Stimulated activated effector memory CD8-positive, alpha-beta T cell treated with anti-CD3 and anti-CD28 coated beads, Interleukin-12 subunit alpha, Interleukin-12 subunit beta, amount 100 ng/mL, for 72 hours (primary cell): ENCODE measurements at places on chromosomes 16 and 17.
A peak's percentile ranks its signal among the peaks of the same experiment; 100 is the strongest.

DNA sequence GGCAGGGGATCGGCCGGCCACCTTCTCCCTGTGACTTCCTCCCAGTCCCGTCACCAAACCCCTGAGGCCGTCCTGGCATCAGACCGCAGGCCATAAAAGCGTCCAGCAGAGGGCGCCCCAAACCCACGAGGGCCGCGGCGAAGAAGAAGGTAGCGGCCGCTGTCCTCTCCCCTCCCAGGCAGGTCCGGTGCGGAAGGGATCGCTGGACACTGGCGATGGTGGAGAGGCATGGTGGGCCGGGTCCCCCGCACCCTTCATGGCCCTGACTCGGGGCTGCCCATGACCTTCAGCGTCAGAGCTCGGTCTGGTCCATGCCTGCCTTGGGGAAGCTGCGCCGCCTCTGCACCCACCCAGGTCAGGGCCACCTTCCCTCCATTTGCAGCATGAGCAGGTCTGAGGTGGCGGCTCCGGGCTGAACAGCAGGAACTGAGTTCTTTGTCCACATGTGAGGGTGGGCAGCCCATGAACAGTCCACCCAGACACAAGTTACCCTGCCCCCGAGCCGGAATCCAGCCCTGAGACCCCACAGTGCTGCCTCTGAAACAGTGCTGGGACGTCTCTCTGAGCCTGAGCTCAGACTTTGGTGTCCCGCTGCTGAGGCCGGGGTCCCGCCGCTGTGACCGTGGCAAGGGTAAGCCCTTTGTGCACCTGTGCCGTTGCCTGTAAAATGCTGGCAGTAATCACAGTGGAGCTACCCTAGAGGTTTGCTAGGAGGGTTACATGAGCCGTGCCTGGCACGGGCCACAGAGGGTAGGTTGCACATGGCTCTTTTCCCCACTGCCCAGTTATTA, 40.8 kb upstream of the CMIP start:
- DNase-seq = peak; percentile 93

DNA sequence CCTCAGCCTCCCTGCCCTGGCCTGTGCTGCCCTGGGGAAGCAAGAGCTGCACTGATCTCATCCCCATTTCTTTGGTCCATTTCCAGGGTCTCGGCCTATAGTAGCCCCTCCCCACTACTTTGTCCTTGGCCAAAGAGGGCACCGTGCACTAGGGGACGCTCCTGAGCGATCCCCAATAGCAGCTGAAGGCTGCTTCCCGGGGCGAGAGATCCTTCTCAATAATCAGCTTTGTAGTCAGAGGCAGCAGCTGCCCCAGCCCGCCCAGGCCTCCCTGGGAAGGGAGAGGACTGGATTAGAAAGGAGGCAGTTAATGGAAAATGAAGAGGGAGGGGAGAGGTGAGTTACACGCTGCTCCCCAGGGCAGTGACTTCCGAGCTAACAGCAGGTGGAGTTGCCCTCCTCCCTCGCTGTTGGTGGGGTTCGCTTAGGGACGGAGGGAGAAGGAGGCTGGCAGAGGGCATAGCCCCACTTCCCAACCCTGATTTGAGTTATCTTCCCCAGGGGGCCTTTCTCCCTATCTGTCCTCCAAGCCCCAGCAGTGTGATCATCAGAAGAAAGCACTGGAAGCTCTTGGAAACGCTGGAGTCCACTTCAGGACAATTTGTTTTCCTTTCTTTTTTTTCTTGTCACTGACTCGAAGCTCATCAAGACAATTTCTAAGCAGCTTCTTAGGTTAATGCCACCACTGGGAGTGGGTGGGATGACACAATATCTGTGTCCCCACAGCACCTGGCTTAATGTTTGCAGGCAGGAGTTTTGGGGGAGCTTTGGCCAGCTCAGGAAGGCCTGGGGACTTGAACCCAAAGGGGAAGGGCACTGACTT, 2.6 kb downstream of the MXRA7 start:
- no peak for DNase-seq

DNA sequence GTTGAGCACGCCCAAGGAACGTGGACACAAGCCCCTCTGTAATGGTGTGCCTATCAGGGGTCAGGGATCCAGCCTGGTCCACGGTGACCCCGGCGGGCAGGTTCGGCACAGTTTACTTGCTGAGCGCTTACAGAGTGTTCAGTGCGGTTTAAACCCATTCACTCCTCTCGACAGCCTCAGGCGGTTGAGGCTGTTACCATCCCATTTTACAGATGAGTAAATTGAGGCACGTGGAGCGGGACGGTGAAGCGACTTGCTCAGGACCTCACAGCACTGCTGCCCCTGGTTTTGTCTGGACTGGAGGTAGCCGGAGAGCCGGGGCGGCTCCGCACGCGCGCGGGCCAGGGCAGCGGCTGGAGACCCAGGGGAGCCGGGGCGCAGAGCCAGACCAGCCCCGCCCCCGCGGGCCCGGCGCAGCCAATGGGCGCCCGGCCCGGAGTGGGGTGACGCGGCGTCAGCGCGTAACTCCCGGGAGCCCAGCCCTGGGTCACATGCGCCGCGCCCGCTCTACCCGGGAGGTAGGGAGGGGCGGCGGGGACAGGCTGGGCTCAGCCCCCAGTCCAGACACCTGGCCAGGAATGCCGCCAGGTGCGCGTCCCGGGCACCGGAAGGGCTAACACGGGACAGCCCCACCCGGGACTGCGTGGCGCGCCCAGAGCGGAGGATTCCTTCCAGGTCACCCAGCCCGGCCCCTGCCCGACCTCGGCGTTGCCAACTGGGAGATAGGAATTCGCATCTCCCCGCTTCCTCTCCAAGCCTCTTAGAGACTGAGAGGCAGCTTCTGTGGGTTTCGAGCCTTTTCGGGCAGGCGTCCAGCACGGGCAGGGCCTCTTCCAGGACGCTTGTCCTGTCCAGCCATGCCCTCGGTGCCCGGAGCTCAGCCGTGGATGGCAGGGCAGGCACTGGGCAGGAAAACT, 3.3 kb upstream of the SREBF1 start:
- DNase-seq = peak; percentile 89

- DNase-seq = no peak
Measured at GRCh38 chr17:48051706-48052486, 3.7 kb downstream of the NFE2L1 start.

- no peak for DNase-seq
Measured at GRCh38 chr17:3526491-3526890, 31.1 kb downstream of the TRPV3 start.

DNA sequence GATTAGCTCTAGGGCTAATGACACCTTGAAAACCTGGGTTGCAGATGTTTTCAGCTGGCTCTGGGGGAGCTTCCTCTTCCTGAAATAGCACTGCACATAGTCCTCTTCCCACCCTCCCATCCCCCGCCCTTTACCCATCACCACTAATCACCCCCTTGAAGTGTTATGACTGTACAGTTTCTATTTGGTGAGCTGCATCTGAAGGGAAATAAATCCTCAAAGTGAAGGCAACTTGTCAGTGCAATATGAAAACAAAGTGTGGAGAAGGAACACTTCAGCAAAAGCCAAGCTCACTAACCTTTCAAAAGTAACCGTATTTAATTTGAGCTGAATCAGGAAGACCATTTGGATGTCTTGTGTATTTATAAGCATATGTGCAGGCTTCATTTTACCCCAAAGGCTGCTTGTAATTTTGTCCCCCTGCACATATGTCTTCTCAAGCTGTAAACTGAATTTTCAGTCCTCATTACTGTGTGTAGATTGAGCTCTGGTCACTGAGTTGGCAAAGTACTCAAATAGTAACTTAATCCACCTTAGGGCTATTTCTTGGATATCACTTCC, 44.1 kb upstream of the CA10 start:
- no peak for DNase-seq

DNA sequence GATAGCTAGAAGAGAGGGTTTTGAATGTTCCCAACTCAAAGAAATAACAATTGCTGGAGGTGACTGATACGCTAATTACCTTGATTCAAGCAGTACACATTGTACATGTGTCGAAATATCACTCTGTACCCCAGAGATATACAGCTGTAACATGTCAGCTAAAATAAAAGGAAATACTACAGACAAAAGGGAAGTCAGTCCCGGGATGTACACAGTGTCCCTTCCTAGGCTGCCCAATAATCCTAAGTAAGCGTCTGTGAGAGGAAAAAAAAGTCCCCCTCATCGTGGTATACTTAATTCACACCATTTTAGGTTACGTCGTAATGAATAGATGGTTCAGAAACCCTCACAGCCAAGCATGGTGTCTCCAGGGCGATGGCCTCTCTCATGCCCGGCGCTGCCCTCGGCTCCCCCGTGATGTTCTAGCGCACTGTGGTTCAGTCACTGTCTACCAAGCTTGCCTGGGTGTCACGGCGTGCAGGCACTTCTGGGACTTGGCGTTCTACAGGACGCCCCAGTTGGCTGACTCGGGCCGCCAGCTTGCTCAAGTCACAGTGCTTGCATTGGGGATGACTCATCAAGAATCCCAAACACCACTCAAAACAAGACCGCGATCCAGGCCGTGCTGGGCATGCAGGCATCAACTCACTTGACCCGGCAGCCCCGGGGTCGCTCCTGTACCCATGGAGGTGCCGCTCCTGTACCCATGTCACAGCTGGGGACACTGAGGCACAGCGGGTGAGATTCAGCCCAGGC, 27.6 kb downstream of the CCDC40 start:
- DNase-seq = no peak

- no peak for DNase-seq
Measured at GRCh38 chr16:68640972-68641371, 4.1 kb upstream of the CDH3 start.

GRCh38 chr17:57751348-57751971, 6.4 kb upstream of the CCDC182 start:
- no peak for DNase-seq

GRCh38 chr17:61007980-61008379, 330.3 kb downstream of the BCAS3 start:
- no peak for DNase-seq

DNA sequence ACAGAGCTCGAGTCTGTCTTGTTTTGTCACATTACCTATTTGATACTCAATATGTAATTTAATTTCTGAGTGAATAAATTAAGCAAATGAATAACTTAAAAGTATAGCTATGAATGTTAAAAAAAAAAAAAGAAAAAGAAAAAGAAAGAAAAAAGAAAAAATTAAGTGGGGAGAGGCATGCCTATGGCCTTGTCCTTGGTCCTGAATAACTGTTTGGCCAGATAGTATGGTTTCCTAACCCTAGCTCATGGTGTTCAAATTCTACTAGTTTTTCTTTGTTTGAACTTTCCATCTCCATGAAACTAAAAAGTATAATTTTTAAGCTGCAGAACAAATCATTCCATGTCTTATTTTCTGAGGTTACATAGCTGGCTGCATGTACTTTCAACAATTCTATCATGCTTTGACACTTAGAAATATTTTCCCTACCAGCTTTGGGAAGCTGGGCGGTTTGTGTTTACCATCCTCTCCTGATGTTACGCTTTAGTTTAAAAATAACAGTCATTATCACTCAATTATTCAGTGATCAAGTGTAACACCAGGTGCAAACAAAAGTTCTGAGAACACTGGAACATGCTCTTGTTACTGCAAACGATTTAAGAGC, 31.8 kb downstream of the TOX3 start:
- DNase-seq = no peak

GRCh38 chr17:80012765-80013741, 22.6 kb downstream of the TBC1D16 start:
- no peak for DNase-seq

GRCh38 chr17:61260071-61260797, 139.4 kb upstream of the TBX2 start:
- no peak for DNase-seq

GRCh38 chr16:30443631-30444030, 2.0 kb downstream of the SEPHS2 start:
- DNase-seq = no peak

GRCh38 chr17:66941249-66941648, 23.3 kb upstream of the CACNG4 start:
- DNase-seq = no peak

DNA sequence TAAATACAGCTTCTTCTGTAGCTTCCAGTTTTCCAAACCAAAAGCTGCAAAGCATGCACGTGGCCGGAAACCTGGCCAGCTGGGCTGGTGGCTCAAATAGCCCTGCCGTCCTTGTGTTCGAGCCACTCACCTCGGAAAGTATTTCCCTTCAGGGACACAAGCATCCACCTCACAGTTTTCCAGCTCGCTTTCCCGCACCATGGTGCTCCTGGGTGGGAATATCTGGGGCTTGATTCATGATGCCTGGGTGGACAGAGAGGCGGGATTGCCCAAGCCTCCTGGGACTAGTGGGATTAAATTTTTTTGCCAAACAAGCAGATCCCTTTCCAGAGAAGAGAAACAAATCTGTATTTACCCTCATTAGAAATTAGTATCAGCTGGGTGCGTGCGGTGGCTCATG, 7.1 kb upstream of the MVD start:
- DNase-seq = no peak

DNA sequence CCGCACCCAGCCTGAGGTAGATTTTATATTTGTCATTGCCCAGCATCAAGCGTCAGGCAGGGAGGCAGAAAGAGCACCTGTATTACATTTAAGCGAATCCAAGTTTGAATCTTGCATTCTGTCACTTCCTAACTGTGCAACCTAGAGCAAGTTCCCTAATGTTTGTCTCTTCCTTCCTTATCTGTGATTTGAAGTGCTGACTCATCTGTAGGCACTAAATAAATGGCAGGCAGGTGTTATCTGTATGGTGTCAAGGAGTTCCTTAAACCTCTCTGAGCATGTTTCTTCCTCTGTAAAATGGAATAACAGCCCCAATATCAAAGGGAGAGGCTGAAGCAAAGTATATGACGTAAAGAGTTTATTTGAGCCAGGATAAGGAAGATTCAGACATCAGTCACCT, 24.3 kb downstream of the GP2 start:
- no peak for DNase-seq

DNA sequence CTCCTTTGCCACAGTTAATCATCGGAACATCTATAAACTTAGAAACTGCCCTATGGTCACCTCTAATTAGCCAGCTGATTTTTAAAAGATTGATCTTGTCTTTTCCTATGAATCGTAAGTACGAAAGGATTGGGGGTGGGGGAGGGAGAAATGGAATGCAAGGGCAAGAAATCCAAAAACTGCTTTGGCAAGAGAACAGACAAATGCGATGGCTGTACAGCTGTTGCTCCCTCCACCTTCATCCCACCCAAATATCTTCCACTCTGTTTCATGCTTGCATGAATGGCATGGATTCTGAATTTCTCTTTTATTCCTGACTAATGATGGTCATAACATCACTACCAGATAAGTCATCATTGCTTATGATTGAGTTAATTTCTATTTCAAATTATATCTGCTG, 165.7 kb downstream of the STX8 start:
- no peak for DNase-seq

DNA sequence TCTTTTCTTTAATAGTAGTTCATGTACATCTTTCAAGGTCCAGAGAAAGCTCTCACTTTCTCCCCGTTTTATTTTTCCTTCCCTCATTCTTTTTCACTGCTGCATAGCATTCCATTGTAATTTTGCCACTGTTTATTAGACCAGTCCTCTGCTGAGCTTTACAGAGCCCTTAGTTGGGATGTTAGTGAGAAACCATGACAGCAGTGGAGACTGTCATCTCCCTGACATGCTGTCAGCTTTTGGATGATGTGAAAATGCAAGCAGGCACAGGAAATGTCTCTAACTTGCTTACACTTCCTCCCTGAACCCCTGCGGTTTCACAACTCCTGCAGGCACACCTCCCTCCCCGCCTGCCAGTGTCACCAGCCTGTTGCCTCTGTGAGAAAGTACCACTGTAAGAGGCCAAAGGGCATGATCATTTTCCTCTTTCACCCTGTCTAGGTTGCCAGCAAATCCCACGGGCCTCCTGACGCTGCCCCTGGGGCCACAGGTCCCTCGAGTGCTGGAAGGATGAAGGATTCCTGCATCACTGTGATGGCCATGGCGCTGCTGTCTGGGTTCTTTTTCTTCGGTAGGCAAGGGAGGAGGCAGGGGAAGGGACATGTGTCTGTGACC, at the start of gene ITGAL:
Gene ITGAL, plus strand, starts transcription at position 415 of the 615 bp plus-strand sequence. Its CDS starts 96 bp downstream, at position 511.
- DNase-seq = peak; percentile 92
